ENCODE measurements at places on chromosomes 7 and 10.

DNA sequence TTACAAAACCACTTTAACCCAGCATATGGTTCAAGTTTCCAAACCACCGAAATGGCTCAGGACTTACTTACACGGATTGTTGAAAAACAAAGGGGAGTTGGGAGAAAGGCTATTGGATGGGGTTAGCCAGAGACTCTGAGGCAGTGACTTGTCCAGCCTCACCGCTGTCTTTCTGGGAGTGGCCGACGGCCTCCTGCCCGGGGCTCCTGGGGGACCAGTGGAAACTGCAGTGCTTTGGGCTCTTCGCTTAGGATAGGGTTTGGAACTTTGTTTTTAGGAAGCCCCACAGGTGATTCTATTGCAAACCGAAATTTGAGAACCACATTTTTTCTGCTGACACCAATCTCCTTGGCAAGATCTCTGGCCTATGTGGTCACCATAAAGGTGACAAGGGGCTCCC lies 38.1 kb upstream of the R3HCC1L start:
- no peak for DNase-seq

GRCh38 chr7:41420421-41420820 lies 282.5 kb downstream of the INHBA start:
- DNase-seq: no peak

DNA sequence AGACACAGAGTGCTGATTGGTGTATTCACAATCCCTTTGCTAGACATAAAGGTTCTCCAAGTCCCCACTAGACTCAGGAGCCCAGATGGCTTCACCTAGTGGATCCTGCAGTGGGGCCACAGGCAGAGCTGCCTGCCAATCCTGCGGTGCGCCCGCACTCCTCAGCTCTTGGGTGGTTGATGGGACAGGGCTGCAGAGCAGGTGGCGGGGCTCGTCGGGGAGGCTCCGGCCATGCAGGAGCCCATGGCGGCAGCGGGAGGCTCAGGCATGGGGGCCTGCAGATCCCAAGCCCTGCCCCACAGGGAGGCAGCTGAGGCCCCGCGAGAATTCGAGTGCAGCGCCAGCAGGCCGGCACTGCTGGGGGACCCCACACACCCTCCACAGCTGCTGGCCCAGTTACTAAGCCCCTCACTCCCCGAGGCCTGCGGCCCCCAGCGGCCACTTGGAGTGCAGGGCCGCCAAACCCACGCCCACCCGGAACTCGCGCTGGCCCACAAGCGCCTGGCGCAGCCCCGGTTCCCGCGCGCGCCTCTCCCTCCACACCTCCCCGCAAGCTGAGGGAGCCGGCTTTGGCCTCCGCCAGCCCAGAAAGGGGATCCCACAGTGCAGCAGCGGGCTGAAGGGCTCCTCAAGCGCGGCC lies 7.7 kb upstream of the BET1 start:
- no peak for DNase-seq

DNA sequence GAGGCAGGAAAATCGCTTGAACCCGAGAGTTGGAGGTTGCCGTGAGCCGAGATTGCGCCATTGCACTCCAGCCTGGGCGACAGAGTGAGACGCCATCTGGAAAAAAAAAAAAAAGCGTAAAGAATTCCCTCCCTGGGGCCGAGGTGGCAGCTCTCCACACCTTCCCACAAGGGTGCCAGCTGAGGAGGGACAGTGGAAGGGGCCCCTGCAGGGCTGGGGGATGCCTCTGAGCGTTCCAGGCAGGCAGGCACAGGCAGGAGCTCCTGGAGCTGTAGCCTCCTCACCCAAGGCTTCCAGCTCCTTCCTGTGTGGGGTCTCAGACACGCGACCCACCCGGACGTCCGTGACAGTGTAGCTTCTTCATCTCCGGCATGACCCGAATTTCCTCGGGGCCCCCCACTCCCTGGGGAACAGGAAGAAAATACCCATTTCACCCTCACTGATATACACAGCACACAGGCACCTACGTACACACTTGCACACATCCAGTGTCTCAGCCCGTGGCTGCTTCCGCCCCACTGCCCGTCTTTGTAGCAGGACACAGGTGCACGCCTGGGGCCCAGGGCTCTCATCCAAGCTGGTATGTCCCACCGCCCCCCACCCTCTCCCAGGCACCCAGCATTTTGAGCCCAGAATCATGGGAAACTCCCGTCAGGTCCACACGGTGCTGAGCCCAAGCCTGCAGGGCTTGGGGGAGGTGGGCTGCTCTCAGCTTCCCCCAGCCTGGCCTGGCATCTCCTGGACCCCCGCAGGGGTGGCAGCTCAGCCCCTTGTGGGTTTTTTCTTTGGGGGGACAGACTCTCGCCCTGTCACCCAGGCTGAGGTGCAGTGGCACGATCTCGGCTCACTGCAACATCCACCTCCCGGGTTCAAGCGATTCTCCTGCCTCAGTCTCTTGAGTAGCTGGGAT lies 25.7 kb downstream of the GRIFIN start:
- no peak for DNase-seq

DNA sequence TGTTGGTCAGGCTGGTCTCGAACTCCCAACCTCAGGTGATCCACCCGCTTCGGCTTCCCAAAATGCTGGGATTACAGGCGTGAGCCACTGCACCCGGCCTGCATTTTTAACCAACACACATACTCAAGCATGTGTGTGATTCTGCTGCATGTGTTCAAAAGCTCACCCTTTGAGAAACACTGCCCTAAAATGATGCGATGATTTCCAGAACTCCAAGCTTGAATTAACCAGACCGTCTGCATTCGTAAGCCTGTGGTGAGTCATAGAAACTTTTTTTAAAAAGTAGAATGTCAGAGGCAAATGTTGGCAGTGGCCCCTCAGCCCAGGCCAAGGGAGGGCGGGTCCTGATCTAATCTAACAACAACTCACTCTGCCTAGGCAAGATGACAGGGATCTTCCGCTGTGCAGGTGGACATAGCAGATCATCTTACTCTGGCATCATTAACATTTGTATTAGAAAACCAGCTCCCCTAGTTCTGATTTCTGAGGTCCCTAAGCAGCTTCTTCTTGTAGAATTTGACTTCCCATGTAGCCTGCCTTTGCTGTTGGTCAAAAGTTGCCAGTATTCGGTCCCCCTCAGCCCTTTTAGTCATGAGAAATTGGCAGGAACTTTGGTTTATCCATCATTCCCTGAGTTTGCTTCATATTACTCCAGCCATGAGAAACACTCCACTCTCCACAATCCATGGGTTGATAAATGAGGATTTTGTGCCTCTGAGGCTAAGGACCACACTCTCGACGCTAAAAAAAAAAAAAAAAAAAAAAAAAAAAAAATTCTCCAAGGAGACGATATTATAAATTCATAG lies 190.4 kb downstream of the SKIDA1 start:
- DNase-seq: peak; percentile 92

DNA sequence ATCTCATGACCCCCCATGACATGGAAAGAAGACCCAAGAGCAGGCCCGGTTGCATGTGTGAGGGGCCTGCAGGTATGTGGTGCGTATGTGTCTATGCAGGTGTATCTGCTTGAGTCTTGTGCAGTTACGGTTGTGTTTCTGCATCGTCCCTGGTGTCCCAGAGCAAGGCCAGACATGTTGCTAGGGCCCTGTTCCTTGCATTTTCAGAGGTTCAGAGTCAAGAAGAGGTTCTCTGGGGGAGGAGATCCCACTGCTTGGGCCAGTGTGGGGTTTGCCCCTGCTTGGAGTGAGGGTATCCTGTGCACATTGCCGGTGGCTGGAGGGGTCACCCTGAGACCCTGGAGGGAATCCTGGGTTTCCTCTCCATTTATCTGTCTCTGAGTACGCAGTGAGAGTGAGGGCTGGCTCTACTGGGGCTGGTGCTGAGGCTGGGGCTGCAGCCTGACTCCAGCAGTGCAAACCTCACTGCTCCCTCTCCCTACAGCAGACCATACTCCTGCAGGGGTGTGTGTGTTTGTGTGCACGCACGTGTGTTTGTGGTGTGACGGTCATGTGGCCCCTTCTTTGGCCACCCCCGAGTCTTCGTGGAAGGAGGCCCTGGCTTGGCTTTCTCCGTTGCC lies 4.1 kb downstream of the TRIM8 start:
- DNase-seq: no peak

DNA sequence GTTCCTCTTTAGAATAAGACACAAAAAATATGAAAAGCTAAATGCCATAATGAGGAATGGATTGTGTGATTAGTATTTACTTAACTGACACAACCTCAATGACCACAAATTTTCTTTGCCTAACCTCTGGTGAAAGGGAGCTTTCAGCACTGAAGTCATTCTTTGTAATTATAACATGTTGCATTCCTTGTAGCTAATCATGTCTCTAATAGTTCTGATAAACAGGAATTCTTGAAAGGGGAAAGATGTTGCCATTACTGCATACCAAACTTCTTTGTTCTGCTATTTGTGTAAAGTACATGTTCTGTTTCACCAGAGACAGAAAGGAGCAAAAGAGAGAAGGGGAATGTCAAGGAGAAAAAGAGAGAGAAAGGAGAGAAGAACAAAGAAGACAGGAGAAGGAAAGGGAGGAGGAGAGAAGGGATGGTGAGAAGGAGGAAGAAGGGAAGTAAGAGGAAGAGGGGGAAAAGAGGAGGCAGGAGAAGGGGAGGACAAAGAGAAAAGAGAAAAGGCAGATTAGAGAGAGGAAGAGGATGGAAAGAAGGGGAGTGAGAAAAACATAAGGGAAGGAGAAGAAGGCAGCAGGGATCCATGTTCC lies 120.9 kb downstream of the SEMA3D start:
- peak; percentile 18 for DNase-seq
